ENCODE measurements at places on chromosomes 12 and 14. TPM values are rescaled to one million over a fixed set of nuclear protein-coding genes. Genes with fewer than 3 reads are reported as not detected.

The KCNA5 gene
- total RNA-seq: not detected

The FLRT2 gene
- total RNA-seq: 14.5 TPM

The CHGA gene
- not detected for total RNA-seq

The SIX4 gene
- total RNA-seq: 18.3 TPM

The RFLNA gene
- total RNA-seq: 0.26 TPM

The RAD51B gene
- 13.1 TPM for total RNA-seq

The TAS2R20 gene
- 2.1 TPM for total RNA-seq

The FAM186B gene
- total RNA-seq: 0.51 TPM

The DPF3 gene
- 13.7 TPM for total RNA-seq

GRCh38 chr14:80959496-80959895, 4.1 kb downstream of the TSHR start:
- DNase-seq: no peak
- H3K4me3 ChIP-seq: no peak overlapping the region
- no peak overlapping the region for H3K27ac ChIP-seq
- H3K4me1 ChIP-seq: no peaks in the 10 kb centered on the region

- no peak overlapping the region for H3K27ac ChIP-seq
- H3K36me3 ChIP-seq: no peaks in the 10 kb centered on the region
- H3K4me1 ChIP-seq: peaks cover 25% of the 10 kb centered on the region
- H3K4me3 ChIP-seq: no peak overlapping the region
- no peaks in the 10 kb centered on the region for H3K27me3 ChIP-seq
Measured at GRCh38 chr12:58367041-58367440, 425.7 kb downstream of the ATP23 start.

DNA sequence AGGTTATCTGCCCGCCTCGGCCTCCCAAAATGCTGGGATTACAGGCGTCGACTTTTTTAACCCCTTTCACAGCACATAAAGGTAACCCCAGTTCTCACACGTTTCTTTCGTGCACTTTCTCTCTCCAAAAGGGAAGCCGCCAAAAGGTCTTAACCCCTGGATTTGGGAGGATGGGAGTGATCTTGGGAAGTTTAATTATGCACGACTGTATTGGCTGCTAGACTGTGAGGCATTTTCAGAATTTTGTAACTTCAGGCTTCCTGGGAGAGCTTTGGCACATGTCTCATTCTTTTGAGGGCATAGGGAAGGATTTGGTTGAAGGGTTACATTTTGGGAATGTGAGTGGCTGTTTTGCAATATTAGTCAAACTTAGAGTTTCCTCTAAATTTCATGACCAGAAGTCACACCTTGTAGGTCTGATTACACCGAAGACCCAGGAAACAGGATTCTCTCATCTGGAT, 1.4 kb upstream of the SMARCC2 start:
- H3K36me3 ChIP-seq: no peaks in the 10 kb centered on the region
- DNase-seq: no peak
- no peaks in the 10 kb centered on the region for H3K27me3 ChIP-seq
- H3K4me1 ChIP-seq: peaks cover 5% of the 10 kb centered on the region

DNA sequence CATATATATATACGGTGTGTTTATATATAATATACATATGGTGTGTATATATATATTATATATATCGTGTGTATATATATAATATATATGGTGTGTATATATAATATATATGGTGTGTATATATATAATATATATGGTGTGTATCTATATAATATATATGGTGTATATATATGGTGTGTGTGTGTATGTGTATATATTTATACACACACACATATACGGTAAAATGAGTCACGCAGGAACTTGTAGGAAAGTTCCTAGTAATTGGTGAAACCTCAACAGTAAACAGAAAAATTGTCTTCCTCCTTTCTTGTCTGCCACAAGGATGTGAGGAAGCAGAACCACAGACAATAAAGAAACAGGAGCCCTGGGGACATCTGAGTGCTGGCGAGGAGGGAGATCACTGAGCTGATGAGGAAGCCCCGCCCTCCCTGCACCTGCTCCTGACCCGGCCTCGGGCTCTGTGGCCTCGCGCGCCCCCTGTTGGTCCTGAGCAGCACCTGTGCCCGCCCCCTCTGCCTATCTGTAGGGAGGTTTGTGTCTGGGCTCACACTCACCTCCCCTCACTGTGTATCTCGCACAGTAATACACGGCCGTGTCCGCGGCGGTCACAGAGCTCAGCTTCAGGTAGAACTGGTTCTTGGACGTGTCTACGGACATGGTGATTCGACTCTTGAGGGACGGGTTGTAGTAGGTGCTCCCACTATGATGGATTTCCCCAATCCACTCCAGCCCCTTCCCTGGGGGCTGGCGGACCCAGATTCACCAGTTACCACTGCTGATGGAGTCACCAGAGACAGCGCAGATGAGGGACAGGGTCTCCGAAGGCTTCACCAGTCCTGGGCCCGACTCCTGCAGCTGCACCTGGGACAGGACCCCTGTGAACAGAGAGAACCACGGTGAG, 1079.4 kb downstream of the TMEM121 start:
- DNase-seq: no peak
- H3K27me3 ChIP-seq: no peaks in the 10 kb centered on the region
- no peak overlapping the region for H3K4me3 ChIP-seq
- H3K36me3 ChIP-seq: no peaks in the 10 kb centered on the region

DNA sequence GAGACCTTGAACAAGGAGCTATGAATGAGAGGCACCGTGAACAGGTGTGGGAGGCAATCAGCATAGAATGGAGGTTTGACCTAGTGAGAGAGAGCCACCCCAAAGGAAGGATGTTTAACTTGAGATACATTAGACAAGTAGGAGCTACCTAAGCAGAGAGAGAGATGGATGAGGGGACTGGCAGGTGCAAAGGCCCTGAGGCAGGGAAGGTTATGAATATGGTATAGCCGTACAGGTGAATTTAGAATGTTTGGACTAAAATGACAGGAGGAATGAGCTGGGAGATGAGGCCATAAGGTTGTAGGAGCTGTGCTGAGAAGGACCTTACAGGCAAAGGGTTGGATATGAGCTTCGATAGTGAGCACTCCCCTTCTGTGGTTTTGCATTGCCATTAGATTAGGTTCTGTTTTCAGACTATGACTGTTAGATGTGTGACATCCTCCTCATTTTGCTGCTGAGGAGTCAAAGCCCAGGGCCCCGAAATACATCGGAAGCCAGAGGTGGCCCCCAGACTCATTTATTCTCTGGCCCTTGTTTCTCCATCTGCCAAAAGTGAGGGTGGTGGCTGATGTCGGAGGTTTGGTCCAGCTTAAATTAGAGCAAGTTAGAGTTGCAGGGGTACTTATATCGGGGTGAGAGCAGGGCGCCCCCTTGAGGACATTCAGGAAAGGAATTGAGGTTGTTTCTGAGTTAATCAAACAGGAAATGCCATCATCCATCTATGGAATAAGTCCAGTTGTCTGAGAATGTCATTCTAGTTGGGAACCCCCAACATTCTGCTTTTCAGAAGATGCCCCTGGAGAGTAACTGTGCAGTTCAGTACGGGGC, 29.4 kb downstream of the SLC24A4 start:
- no peak overlapping the region for H3K4me3 ChIP-seq
- H3K27me3 ChIP-seq: peaks cover 6% of the 10 kb centered on the region
- H3K4me1 ChIP-seq: no peaks in the 10 kb centered on the region
- H3K36me3 ChIP-seq: no peaks in the 10 kb centered on the region
- DNase-seq: peak; percentile 22

- no peak for DNase-seq
- H3K4me1 ChIP-seq: no peaks in the 10 kb centered on the region
- H3K27me3 ChIP-seq: no peaks in the 10 kb centered on the region
- H3K36me3 ChIP-seq: no peaks in the 10 kb centered on the region
Measured at GRCh38 chr12:34625116-34625515, 602.8 kb downstream of the ALG10 start.

- H3K4me1 ChIP-seq: no peaks in the 10 kb centered on the region
- H3K27ac ChIP-seq: no peak overlapping the region
- DNase-seq: no peak
- no peaks in the 10 kb centered on the region for H3K27me3 ChIP-seq
Measured at GRCh38 chr14:101248840-101249675, 312.2 kb upstream of the DIO3 start.

GRCh38 chr14:68297039-68297438, 477.5 kb downstream of the RAD51B start:
- no peak overlapping the region for H3K27ac ChIP-seq
- H3K4me3 ChIP-seq: no peak overlapping the region
- DNase-seq: no peak
- H3K36me3 ChIP-seq: no peaks in the 10 kb centered on the region

DNA sequence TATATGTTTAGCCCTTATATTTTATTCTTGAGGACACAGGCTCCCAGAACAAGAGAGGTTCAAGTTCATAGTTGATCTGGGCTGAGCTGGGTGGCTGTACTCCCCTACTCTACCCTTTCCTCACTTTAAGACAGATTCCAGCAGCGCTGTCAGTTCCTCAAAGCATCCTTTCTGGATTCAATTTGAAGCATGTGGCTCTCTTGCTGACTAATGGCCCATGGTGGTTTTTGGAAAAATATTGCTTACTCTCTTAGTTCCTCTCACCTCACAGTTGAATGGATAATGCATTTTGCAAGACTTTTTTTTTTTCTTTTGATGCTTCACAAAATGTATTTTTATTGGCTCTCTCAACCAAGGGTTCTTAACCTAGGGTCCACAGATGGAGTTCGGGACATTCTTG, 4.1 kb downstream of the PELI2 start:
- peaks cover 13% of the 10 kb centered on the region for H3K4me1 ChIP-seq
- no peaks in the 10 kb centered on the region for H3K27me3 ChIP-seq
- H3K27ac ChIP-seq: no peak overlapping the region
- no peaks in the 10 kb centered on the region for H3K36me3 ChIP-seq
- H3K4me3 ChIP-seq: no peak overlapping the region

- H3K36me3 ChIP-seq: no peaks in the 10 kb centered on the region
- H3K27ac ChIP-seq: peak within 1 kb of the TSS; percentile 88
- H3K27me3 ChIP-seq: no peaks in the 10 kb centered on the region
Measured at GRCh38 chr14:50231475-50232275, at the start of gene SOS2. SOS2 (minus strand) TSS chr14:50231578; CDS start chr14:50231283, 295 bp downstream.

GRCh38 chr12:45217846-45218245, 2.0 kb downstream of the ANO6 start:
- no peaks in the 10 kb centered on the region for H3K36me3 ChIP-seq
- peak; percentile 10 for DNase-seq
- no peaks in the 10 kb centered on the region for H3K27me3 ChIP-seq
- peak overlapping the region; percentile 79 for H3K4me3 ChIP-seq
- H3K4me1 ChIP-seq: no peaks in the 10 kb centered on the region

GRCh38 chr12:1781772-1782171, 38.6 kb upstream of the LRTM2 start:
- H3K27me3 ChIP-seq: no peaks in the 10 kb centered on the region
- H3K36me3 ChIP-seq: peaks cover 2% of the 10 kb centered on the region
- H3K27ac ChIP-seq: no peak overlapping the region
- H3K4me3 ChIP-seq: no peak overlapping the region
- H3K4me1 ChIP-seq: peaks cover 16% of the 10 kb centered on the region

- peaks cover 4% of the 10 kb centered on the region for H3K4me1 ChIP-seq
- no peak overlapping the region for H3K27ac ChIP-seq
- no peak for DNase-seq
- no peaks in the 10 kb centered on the region for H3K36me3 ChIP-seq
- H3K4me3 ChIP-seq: no peak overlapping the region
- H3K27me3 ChIP-seq: no peaks in the 10 kb centered on the region
Measured at GRCh38 chr12:93006471-93007208, 77.5 kb upstream of the EEA1 start.

GRCh38 chr14:93219103-93219726, 12.2 kb downstream of the UBR7 start:
- H3K36me3 ChIP-seq: peaks cover 3% of the 10 kb centered on the region
- H3K4me1 ChIP-seq: no peaks in the 10 kb centered on the region
- no peaks in the 10 kb centered on the region for H3K27me3 ChIP-seq
- peak; percentile 72 for DNase-seq
- no peak overlapping the region for H3K27ac ChIP-seq

DNA sequence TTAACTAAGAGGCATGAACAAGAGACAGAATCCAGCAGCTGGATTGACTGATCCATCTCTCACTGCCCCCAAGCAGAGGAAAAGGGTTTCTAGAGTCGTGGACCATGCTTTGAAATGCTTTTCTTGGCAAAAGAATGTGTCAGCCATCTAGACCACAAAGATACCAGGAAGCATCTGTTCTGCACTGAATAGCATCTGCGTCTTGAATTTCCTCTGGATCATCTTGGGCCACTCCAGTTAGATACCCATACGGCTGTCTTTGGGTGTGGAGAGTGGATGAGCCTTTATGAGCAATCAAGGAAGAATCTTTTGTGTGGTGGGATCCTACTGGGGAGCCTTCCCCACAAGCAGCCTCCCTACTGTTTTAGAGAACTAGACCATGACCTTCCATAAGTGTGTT, 16.0 kb upstream of the RFX4 start:
- H3K4me1 ChIP-seq: no peaks in the 10 kb centered on the region
- H3K27ac ChIP-seq: no peak overlapping the region
- no peak for DNase-seq
- no peaks in the 10 kb centered on the region for H3K27me3 ChIP-seq

GRCh38 chr12:46609273-46609623, 216.5 kb downstream of the SLC38A4 start:
- no peaks in the 10 kb centered on the region for H3K36me3 ChIP-seq
- peaks cover 17% of the 10 kb centered on the region for H3K4me1 ChIP-seq
- no peak for DNase-seq
- peak overlapping the region; percentile 21 for H3K27ac ChIP-seq

GRCh38 chr12:43758247-43758727, 303 bp downstream of the PUS7L start:
- H3K4me3 ChIP-seq: peak overlapping the region; percentile 46
- DNase-seq: no peak
- peak overlapping the region; percentile 71 for H3K27ac ChIP-seq
- peaks cover 5% of the 10 kb centered on the region for H3K4me1 ChIP-seq

- peaks cover 7% of the 10 kb centered on the region for H3K4me1 ChIP-seq
- H3K4me3 ChIP-seq: no peak overlapping the region
- H3K27me3 ChIP-seq: no peaks in the 10 kb centered on the region
- no peak for DNase-seq
- no peak overlapping the region for H3K27ac ChIP-seq
Measured at GRCh38 chr14:50055461-50056228, 60.7 kb downstream of the VCPKMT start.

GRCh38 chr12:108734200-108734906, 3.0 kb upstream of the CORO1C start:
- no peaks in the 10 kb centered on the region for H3K36me3 ChIP-seq
- H3K27me3 ChIP-seq: no peaks in the 10 kb centered on the region
- H3K4me3 ChIP-seq: no peak overlapping the region
- H3K27ac ChIP-seq: peak overlapping the region; percentile 72
- peak; percentile 96 for DNase-seq
- H3K4me1 ChIP-seq: peaks cover 5% of the 10 kb centered on the region

- H3K4me1 ChIP-seq: peaks cover 6% of the 10 kb centered on the region
- H3K4me3 ChIP-seq: no peak overlapping the region
- H3K36me3 ChIP-seq: no peaks in the 10 kb centered on the region
- no peak for DNase-seq
- H3K27me3 ChIP-seq: no peaks in the 10 kb centered on the region
Measured at GRCh38 chr12:45296046-45296586, 80.2 kb downstream of the ANO6 start.

- no peaks in the 10 kb centered on the region for H3K4me1 ChIP-seq
- H3K27ac ChIP-seq: no peak overlapping the region
- no peaks in the 10 kb centered on the region for H3K36me3 ChIP-seq
- no peaks in the 10 kb centered on the region for H3K27me3 ChIP-seq
- no peak for DNase-seq
Measured at GRCh38 chr14:34792598-34792997, 78.2 kb upstream of the CFL2 start.

Measured in fibroblast of lung (primary cell).